Activated effector memory CD4-positive, alpha-beta T cell treated with anti-CD3 and anti-CD28 coated beads, Interleukin-2, amount 50 U/mL, for 16 hours (primary cell): ENCODE measurements at places on chromosomes 4 and X.

DNA sequence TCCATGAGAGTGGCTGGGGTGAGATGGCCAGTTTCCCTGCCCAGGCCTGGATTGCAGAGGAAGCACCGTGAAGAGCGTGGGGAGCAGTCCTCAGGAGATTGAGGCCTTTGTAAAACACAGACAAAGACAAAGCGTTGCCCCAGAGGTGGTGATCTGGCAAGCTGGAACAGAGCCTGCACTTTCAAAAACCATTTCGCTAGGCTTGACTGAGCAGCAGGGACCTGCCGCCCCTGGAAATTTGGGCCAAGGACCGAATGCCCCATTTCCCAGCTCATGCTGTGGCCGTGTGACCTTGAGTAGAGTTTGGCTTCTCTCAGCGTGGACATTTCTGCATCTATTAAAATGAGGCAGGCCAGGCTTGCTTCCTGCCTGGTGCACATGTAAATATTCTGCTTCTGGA lies 381.4 kb downstream of the BCOR start:
- DNase-seq, result no peak

GRCh38 chr4:185504098-185505047 lies 30.9 kb downstream of the PDLIM3 start:
- no peak for DNase-seq

- DNase-seq, result peak; percentile 82
These were observed 278 bp downstream of the RELL1 start for GRCh38 chr4:37685823-37686372.

GRCh38 chr4:70681704-70682103 lies 6.6 kb upstream of the UTP3 start:
- DNase-seq, result no peak

GRCh38 chr4:121675715-121676114 lies 21.1 kb downstream of the ANXA5 start:
- DNase-seq, result no peak

DNA sequence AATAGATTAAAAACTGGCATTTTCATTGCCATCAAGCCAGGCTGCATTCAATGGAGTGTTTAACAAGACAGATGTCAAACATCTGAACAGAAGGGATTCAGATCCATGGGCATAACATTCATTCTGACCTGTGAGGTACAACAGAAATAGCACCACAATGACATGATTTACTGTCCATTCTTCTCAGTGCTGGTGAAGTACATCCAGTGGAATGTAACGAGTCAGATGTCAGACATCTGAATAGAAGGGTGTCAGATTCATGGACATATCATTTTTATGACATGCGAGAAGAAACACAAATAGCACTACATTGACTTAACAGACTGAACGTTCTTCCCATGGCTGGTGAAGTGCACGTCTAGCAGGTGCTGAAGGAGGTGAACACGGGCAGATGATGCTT lies 186.4 kb downstream of the PPP4R3C start:
- no peak for DNase-seq

DNA sequence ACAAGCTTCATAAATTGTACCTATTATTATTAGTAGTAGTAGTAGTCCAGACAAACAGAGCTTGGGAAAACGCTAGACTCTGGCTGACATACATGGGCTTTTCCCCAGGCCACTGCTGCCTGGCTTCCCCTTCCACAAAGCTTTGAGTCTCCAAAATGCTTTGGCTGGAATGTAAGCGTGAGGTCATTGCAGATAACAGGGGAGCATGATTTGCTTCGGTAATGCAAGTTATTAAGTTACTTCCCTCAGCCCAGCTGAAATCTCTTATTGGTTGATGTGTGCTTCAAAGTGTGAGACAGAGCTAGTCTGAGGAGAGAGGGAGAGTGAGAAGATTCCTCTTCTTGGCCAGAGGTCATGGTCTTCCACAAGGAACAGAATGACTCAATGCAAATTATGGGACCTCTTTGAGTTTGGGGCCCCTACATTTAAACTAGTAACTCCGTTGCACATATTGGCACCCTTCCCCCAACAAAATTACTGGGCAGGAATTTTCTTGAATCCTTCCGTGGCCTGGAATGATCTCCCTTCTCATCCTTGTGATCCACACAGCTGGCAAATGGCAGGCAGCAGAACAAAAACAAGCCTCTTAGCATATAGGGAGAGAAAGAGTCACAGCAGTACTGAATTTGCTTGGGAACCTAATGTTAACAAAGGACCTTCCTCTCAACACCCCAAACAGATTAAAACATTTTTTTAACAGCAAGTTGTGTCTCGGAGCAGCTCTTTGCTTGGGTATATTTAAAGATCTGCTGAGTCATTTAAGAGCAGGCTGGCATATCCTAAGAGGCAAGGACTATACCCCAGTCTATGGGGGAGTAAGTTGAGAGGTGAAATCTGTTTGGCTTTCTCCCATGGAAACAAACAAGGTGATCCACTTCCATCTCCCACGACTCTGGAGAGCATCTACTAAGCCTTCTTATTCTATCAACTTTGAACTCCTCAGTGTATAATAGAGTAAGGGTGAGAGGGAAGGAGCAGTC lies 19.9 kb downstream of the AR start:
- DNase-seq, result no peak

DNA sequence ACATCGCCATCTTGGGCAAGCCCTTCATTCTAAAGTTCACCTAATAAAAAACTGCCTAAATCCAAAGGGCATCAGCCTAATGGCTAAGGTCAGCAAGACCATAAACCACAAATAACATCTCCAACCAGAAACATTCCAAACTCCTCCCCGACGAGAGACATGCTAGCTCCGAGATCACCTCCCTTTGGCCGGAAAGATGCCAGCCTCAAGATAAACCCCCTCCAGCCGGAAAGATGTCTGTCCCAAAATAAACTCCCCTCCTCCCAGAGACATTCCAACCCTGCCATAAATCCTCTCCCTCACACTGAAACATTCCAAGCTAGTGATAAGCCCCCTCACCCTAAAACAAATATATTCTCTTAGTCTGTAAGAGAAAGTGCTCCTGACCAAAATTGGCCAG lies 13.3 kb upstream of the DYNLT3 start:
- DNase-seq, result no peak

GRCh38 chrX:1803741-1804140 lies 188.9 kb downstream of the ASMT start:
- no peak for DNase-seq

DNA sequence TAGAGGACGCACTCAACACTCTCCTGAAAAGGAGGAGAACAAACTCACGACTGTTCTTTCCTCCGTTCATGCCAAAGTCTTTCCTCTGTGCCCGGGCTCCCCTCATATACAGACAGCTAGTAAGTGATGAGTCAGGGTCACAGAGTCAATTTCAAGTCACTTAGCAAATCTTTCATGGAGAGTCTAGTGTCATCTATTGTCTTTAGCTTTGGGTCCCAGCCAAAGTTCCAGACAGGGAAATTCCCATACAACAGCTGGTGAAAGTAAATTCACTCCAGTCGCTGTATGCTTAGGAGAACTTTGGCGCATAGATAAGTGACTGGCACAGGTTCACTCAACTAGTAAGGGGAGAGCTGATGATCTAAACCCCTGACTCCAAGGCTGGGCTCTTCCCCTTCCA lies 226.5 kb downstream of the MID1 start:
- DNase-seq, result no peak

- peak; percentile 61 for DNase-seq
These were observed 65.6 kb downstream of the ATXN3L start for GRCh38 chrX:13254076-13254785.

DNA sequence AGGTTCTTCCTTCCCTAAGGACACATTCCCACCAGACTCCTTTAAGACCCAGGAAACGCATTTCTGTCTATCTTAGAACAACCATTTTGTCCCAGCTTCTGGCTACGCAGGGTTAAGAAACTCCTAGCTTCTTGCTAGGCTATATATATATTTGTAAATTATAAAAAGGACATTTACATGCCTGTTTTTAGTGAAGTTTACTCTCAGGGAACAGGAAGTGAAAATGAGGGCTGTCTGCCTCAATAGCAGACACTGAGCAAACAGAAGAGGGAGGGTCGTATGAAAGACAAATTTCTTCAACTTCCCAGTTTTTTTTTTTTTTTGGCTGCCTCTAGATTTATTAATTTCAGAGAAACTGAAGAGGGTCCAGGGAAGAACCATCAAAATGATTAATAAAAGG lies 9.3 kb upstream of the FRMPD3 start:
- no peak for DNase-seq

- DNase-seq, result no peak
These were observed 5.9 kb downstream of the PHEX start for GRCh38 chrX:22037911-22038537.

DNA sequence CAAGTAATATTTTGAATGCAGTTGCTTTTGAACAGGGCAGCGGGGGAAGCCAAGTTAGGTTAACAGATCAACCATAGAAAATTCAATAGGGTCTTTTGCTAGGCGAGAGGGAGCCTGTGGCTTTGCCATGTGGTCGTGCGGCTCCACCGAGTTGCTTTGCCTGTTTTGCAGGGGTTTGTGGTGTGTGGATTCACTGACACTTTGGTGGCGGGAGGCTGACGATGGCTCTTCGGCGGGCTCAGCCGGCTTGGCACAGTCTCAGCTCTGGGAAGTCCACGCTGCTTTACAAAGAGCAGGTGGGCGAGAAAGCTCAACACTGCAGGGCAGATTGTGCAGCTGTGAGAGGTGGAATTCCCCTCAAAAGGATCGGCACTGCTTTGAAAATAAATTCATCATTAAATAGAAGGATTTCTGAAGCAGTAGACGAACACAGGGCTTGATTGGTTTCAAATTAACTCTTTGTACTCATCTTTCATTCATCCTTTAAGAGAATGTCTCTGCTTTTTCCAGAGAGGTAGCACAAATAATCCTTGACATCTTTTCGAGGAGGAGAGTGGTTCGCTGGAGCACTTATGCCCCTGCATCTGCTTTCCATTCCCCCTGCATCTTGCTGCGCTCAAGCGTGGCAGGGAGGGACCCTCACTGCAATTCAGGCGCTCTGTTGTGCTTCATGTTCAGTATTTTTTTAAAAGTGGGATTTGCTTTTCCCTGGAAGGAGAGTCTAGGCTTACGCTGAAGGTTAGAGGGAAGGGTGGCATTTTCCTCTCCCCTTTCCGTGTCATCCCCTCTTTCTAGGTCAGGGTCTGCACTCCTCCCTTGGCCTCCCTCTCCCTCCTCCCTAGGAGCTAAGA lies 201.8 kb upstream of the LEF1 start:
- DNase-seq, result no peak

GRCh38 chrX:29066516-29066915 lies 479.3 kb downstream of the IL1RAPL1 start:
- DNase-seq, result no peak

DNA sequence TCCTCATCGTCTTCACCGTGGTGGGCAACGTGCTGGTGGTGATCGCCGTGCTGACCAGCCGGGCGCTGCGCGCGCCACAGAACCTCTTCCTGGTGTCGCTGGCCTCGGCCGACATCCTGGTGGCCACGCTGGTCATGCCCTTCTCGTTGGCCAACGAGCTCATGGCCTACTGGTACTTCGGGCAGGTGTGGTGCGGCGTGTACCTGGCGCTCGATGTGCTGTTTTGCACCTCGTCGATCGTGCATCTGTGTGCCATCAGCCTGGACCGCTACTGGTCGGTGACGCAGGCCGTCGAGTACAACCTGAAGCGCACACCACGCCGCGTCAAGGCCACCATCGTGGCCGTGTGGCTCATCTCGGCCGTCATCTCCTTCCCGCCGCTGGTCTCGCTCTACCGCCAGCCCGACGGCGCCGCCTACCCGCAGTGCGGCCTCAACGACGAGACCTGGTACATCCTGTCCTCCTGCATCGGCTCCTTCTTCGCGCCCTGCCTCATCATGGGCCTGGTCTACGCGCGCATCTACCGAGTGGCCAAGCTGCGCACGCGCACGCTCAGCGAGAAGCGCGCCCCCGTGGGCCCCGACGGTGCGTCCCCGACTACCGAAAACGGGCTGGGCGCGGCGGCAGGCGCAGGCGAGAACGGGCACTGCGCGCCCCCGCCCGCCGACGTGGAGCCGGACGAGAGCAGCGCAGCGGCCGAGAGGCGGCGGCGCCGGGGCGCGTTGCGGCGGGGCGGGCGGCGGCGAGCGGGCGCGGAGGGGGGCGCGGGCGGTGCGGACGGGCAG lies 792 bp downstream of the ADRA2C start:
- DNase-seq, result no peak

- DNase-seq, result no peak
These were observed 304.6 kb downstream of the ARAP2 start for GRCh38 chr4:35939751-35940150.

GRCh38 chr4:108247387-108248049 lies 78.8 kb upstream of the LEF1 start:
- no peak for DNase-seq

DNA sequence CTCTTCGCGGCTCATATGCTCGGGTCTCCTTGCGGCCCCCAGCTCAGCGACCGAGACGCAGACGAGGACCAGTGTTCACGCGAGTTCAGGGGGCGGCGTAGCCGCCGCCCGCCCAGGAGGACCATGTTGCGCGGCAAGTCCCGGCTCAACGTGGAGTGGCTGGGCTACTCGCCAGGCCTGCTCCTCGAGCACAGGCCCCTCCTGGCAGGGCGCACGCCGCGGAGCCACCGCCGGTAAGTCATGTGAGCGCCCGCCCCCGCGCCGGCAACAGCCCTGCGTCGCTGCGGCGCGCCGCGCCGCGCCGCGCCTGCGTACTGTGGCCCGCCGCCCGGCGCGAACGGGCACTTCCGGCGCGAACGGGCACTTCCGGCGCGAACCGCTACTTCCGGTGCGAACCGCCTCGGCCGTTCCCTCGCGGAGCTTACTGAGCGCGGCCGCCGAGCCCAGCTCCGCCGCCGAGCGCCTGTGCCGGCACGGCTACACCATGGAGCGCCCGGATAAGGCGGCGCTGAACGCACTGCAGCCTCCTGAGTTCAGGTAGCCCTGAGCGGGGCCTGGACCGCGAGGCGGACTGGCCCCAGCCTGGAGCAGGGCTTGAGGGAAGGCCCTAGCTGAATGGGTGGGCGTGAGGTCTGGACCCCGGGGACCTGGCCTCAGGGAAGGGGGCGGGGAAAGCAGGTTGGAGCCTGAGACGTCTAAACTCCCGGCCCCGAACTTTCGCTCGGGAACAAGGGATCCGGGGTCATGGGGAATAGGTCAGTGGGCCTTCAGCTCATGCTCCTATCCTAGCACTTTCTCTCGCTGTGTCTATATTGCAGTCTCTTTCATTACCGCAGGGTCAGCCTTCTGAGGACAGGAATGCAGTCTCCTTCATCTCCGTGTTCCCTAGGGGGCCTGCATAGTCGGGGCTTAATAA lies at the start of gene VMA21:
Gene VMA21 (plus strand): TSS at position 382 of the 916 bp plus-strand sequence. CDS start 103 bp downstream, at position 485.
- DNase-seq, result peak; percentile 93

GRCh38 chr4:1285151-1285789 lies 4.4 kb upstream of the MAEA start:
- peak; percentile 45 for DNase-seq

DNA sequence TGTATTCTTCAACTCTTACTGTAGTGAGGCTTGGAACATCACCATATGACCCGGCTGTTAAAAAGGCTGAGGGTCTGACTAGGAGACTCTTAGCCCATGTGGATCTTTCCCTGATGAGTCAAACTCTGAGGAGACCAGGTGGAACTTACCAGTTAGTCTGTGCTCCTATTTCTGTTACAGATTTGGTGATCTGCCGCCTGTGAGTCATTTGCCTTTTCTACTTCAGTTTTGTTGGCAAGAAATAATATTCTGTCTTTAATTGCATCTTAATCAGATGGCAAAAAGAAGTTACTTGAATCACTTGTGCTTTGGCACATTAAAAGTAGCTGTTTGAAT lies 48.4 kb downstream of the MTM1 start:
- DNase-seq, result no peak

- DNase-seq, result no peak
These were observed at the start of gene ITGB1BP2 for GRCh38 chrX:71301195-71301924. TSS of gene ITGB1BP2 (plus strand) at chrX:71301750. CDS start at chrX:71301807, 57 bp downstream.
